NAMALWA (cell line): ENCODE measurements at places on chromosomes 13 and 19.

- no peak for DNase-seq
These were observed 837.3 kb upstream of the KLHL1 start for GRCh38 chr13:70945506-70945905.

DNA sequence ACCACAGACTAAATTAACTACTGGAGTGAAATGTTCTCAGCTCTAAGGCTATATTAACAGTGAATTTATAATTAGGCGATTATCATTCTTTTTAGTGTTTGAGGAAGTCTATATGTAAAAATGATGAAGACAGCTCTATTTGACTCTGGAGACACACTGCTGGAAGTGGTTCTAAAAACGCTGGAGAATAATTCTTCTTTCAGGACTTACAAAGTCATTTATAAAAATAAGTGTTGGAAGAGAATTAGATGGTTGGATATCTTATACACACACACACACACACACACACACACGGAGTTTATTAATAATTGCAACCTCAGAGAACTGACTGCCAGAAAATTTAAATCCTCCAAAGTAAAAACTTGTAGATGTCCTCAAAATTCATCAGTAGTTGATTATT is 1171.3 kb downstream of the EFNB2 start:
- DNase-seq: no peak

GRCh38 chr13:28958018-28958417 is 137.9 kb downstream of the MTUS2 start:
- no peak for DNase-seq

- no peak for DNase-seq
These were observed 35.6 kb upstream of the TMTC4 start for GRCh38 chr13:100710176-100710575.

GRCh38 chr19:48230555-48231129 is 25.1 kb downstream of the CARD8 start:
- DNase-seq: no peak

DNA sequence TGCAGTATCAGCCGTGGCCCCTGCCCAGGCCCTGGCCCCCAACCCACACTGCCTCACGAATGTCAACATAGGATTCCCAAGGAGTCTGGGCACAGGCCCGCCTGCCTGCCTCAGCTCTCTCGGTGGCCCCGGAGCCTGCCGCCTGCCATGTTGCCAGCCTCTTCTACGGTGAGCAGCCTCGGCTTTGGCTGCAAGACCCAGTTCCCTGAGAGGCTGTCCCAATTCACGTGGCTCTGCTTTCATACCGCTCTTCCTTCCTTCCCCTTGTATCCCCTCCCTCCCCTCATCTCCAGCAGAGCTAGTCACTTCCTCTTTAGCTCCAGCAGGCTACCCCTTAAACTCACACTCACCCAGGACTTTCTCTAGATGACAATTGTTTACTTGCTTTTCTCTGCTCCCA is 42.7 kb downstream of the SERP2 start:
- DNase-seq: no peak

- DNase-seq: no peak
These were observed 58.6 kb upstream of the POSTN start for GRCh38 chr13:37657134-37657533.

DNA sequence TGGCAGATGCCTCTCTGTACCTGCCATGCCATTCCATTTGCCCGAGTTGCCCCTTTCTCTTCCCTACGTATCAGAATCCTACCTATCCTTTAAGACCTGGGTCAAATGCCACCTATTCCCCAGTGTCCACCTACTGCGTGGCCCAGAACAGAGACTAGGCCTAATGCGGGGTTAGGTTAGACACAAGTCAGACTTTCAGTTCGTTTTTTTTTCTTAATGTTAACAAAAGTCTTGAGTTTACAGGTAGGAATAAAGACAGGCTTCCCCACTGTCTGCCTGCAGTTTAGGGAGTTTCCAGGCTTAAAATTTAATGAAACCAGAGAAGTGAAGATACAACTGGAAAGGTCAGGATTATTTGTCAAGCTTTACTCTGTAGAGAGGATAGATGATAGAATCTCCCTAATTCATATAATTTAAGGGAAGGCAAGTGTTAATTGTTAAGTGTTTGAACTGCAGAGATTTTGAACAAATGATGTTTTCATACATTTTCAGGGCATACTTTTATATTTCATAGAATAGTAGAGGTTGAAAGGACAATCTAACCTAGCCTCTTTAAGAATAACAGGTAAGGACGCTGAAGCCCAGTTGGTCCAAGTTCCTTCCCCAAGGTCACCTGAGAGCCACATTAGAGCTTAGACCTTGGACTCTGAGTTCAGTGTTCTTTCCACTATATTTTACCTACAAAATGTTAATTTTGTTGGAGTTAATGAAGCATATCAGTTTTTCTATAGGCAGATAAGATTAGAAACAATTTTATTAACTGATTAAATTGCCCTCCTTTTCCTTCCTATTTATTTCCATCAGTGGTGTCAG is 35.8 kb downstream of the FRY start:
- DNase-seq: no peak

- no peak for DNase-seq
These were observed 152.1 kb downstream of the KCTD15 start for GRCh38 chr19:33948651-33949335.

DNA sequence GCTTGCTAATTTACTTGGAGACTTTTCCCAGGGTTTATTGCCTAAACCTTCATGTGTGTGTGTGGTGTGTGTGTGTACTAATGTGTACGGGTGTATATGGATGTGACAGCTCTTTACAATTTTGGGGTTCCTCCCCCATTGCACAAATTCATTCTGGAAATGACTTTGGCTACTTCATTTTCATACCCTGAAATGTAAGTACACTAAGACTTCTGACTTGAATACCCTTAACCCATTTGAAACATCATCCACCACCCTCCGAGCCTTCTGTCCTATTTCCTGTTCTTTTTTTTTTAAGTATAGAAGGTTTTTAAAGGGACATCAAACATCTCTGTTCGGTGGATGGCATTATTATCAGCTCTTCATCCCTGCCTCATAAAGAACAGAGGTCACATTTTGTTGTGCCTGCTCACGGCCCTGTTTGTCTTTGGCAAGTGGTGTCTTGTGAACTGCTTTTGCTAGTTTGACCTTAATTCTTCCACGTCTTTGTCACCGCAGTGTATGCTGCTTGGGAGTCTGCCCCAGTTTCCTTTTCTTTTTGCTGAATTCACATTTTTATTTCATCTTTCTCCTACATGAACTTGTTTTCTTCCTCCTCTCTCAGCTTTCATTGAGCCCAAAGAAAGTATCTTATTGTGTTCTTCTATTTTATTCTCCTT is 228.3 kb downstream of the FOXO1 start:
- no peak for DNase-seq

DNA sequence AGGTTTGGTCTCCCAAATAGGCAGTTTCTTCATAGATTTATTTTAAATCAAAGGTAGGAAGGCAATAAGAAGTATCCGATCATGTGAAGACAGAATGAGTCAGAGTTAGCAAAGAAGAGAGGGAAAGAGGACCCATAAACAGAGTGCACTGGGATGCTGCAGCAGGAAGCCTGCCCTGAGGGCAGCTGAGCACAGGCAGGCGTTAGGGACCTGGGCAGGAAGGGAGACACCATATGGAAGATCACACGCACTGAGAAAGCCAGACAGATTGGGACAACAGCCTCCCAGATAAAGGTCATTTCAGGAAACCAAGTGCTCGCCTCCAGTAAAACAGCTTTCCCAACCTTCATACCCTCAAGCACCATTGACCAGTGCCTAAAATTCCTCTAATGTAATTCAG is 598.0 kb downstream of the EFNB2 start:
- DNase-seq: no peak

DNA sequence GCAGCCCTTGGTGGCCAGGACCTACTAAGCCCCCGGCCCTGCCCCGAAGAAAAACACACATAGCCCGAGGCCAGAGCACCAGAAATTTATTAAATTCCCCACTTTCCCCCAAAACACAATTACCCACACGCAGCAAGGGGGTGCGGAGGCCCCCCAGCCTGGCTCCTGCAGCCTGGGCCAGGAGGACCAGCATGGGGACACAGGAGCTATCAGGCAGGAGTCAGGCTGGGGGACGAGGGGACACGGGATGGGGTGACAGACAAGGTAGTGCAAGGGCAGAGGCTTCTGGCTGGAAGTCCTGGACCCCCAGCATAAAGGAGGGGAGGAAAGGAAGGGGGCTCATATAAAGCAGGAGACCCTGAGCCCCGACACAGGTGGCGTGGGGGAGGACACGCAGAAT is 3.1 kb downstream of the RNU6-9 start:
- no peak for DNase-seq

GRCh38 chr13:94481941-94482340 is 2.5 kb upstream of the DCT start:
- DNase-seq: no peak

GRCh38 chr13:109182777-109183465 is 553.5 kb downstream of the MYO16 start:
- DNase-seq: no peak

GRCh38 chr19:38669552-38669951 is 22.1 kb downstream of the ACTN4 start:
- DNase-seq: no peak

- peak; percentile 8 for DNase-seq
These were observed 50.3 kb downstream of the ZNF44 start for GRCh38 chr19:12244370-12244769.

DNA sequence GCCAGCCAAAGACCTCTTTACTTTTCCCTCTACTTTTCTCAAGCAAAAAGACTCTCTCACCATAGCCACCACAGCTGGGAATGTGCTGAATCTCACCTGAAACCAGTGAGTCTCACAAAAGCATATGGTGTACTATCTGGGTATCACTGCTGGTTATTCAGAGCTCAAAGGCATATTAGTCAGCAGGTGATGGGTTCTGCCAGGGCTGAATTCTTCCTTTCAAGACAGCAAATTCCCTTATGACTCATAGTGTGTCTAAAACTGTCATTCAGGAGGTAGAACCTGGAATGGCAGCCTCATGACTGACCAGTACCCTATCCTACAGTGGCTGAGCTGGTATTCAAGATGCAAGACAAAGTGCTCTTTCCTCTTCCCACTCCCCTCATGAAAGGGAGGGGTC is 2859.1 kb downstream of the PCDH9 start:
- DNase-seq: no peak
